Adrenal gland (tissue), 19 donors: ENCODE measurements at places on chromosomes 4 and X. TPM values are rescaled to one million over a fixed set of nuclear protein-coding genes. Genes with fewer than 3 reads are reported as not detected.

DNA sequence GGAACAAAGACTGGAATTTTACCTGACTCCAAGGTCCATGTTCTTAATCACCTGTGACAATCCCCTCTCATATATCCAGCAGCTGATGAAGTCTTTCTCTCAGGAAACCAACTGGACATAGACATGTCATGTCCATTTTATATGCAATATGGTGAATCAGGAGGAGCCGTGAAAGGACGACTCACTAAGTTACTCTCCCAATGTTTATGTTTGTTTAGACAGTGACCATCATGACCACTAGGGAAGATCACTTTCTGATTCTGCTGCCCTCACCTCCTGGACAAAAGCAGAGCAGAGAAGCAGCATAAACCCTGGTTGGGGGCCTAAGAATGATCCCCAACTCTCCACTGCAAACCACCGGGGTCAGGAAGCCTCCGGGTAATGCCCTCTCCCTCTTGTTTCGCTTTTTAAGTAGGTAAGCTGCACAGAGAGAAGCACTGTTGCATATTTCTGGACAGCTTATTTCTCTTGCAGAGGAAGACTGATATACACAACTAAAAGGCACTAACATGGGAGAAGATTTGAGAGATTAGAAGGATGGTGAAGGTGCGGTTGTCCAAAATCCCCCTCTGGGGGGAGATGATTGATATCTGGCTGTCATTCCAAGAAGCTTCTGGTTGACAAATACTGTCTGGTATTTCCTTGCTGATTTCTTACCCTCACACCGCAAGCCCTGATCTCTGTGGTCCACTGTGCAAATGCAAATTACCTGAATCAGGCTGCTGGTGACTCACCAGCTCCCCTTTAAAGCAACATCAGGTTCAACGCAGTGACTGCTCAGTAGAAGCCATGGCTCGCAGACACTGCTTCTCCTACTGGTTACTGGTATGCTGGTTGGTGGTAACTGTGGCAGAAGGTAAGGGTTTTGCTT is at the start of gene ODAPH:
Gene ODAPH (plus strand): TSS at position 773 of the 871 bp plus-strand sequence. CDS start 17 bp downstream, at position 790.
- DNase-seq: no peak

DNA sequence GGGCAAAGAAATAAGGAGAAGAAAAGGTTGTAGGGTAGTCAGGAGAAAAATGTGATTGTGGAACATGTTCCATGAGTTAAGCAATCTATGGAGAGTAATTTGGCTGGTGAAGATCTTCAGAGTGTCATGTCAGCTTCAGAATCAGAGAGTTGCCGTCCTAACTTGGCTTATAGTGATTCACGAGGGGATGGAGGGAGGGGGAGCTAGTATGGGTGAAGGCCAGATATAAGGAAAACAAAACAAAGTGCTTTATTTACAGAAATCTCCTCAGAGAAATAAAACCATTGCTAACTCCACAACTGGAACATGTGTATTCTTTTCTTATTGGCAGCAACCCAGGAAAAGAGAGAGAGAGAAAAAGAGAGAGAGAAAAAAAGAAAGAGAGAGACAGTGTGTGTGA is 256.5 kb upstream of the NRK start:
- no peak for DNase-seq

GRCh38 chr4:113222471-113222870 is 173.0 kb downstream of the ANK2 start:
- no peak for DNase-seq

- peak; percentile 26 for DNase-seq
Measured at GRCh38 chr4:88897180-88897579, 159.8 kb downstream of the FAM13A start.

DNA sequence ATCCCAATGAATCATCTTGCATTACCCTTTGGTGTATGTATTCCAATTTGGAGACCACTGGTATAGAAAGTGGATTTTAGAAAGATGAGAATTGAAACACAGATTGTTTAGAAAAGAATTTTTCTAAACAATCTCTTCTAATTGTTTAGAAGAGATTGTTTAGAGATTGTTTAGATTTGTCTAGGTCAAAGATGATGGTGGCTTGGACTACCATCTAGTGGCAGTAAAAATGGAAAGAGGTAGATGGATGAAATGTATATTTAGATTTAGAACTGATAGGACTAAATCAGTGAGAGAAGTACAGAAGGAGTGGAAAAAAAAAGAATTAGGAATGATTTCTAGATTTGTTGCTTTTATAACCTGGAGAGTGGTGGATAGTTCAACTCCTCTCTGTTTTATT is 70.6 kb downstream of the ARSJ start:
- no peak for DNase-seq

DNA sequence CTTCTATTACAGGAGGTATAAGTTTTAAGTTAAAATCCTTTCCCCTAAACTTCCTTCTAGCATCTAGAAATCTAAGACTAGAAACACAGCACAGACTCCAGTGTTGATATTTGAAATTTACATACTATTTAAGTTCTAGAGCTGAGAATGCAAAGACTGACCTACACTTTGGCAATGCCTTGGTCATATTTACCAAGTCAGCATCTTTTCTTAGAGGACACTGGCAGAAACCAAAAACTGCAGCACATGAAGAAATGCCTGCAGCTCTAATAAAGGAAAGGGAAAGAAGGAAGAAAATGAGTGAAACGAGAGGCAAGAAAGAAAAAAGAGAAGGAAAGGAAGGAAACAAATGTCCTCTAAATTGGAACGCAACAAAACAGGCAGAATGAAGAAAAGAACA is 443.7 kb upstream of the RASGEF1B start:
- DNase-seq: no peak

- DNase-seq: no peak
Measured at GRCh38 chr4:173498771-173499170, 31.3 kb downstream of the HAND2 start.

GRCh38 chrX:133359466-133359865 is 55.8 kb downstream of the GPC4 start:
- no peak for DNase-seq

- DNase-seq: no peak
Measured at GRCh38 chr4:94827481-94828110, 69.8 kb downstream of the BMPR1B start.

CACNA1F gene
- total RNA-seq: 0.18 TPM

GRCh38 chrX:13750812-13751211 is 16.3 kb downstream of the OFD1 start:
- no peak for DNase-seq

GRCh38 chrX:106039920-106040319 is 1.4 kb upstream of the SERPINA7 start:
- peak; percentile 49 for DNase-seq

DNA sequence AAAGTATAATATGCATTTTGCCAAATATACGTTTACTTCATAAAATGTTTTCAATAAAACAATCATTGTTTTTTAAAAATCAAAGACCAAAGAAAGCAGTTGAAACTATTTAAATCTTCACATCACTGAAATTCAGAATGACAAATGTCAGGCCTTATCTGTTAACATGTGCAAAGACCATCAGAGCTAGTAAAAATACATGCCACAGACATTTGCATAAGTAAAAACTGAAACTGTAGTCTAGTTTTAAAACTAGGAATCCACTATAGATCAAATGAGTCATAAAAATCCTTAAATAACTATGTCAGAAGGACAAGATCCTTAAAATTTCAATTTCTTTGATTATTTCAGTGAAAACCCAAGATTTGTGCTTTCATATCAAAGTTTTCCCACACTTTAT is 24.8 kb downstream of the KLHL15 start:
- no peak for DNase-seq

CXorf65 gene
- total RNA-seq: not detected

DNA sequence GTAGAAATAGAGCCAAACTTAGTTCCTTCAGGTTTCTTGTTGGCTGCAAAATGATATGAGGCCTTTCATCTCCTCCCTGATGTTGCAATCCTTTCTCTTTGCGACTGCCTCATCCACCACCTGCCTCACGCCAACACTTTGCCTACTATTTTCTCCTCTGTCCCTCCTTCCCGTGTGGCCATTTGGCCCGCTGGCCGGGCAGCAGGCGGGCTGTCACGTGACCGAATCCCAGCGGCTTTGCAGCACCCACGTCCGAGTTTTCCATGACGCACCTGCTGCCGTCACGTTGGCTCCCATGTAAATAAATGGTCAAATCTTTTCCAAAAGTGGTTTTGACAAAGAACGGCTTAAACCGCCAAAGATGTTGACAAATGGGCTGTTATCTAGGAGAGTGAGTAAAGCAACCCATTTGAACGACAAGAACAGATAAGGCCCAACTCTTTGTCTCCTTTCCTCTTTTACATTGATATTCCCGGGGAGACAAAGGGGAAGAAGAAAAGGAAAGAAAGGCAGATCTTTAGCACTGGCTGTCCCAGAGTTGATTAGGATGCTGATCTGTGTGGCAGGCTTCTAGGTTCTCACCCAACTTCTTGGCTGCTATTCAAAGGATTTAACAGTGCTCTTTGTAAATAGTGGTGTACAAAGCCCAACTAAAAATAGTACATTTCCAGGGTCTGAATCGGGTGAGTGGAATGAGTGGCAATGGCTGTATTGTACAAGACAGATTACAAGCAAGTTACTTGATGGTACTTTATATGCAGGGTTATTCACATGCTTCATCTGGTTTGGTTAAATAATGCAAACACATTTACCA is 174.2 kb upstream of the JADE1 start:
- no peak for DNase-seq

- no peak for DNase-seq
Measured at GRCh38 chr4:153403726-153404125, 59.2 kb downstream of the MND1 start.

- no peak for DNase-seq
Measured at GRCh38 chr4:188822698-188823097, 683.5 kb downstream of the TRIML1 start.

- no peak for DNase-seq
Measured at GRCh38 chrX:43188296-43188695, 410.3 kb upstream of the PPP1R2C start.

DNA sequence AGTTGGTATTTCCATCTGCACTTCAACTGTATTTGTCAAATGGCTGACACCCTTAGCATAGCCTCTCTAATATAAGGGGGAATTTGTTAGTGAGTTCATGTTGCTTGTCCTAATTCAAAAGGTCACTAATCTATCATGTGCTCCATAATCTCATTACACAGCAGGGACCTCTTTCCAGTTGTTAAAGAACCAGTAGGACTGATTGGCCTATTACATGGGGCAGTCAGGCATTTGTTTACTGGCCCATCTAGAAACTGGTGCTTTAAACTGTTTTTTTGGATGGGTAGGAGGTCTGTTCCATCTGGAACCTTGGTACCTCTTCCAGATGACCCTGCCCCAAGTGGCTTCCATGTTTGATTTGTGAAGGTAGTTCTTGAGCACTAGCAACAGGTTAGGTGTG is 11.4 kb downstream of the ANK2 start:
- no peak for DNase-seq

GRCh38 chr4:61205066-61205465 is 4.9 kb downstream of the ADGRL3 start:
- DNase-seq: no peak

ANXA3 gene
- total RNA-seq: 5.4 TPM

SYN1 gene
- total RNA-seq: 0.12 TPM

DNA sequence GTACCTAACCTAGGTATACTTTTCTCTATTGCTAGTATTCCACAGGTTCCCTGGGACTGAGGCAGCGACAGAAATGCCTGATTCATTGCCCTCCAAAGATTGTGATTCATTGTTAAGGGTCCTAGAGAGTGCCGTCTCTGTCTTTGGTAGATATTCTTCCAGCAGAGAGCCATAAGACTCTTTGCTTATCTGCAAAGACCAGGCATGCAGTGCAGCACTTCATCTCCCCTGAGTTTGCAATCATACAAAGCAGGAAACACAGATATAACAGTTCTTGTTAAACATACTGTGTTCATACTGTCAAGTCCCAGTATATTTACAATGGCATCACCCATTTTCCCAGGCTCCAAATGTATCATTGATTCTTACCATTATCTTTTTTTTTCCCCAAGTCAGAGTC is 47.7 kb downstream of the KLF8 start:
- DNase-seq: no peak

GRCh38 chrX:94400488-94400887 is 726.5 kb downstream of the FAM133A start:
- DNase-seq: no peak

DNA sequence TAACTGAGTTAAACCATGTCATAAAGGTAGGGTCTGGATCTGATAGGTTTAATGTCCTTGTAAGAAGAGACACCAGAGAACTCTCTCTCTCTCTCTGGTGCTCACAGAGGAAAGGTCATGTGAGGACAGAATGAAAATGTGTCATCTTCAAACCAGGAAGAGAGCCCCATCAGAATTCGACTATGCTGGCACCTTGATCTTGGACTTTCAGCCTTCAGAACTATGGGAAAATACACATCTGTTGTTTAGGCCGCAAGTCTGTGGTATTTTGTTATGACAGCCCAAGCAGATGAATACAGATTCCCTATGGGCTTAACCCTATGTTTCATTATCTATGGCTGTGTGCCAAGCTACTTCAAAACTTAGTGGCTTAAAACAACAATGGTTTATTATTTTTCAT is 105.5 kb upstream of the DDIT4L start:
- no peak for DNase-seq

ERAS gene
- not detected for total RNA-seq

SORCS2 gene
- total RNA-seq: 1.3 TPM

DNA sequence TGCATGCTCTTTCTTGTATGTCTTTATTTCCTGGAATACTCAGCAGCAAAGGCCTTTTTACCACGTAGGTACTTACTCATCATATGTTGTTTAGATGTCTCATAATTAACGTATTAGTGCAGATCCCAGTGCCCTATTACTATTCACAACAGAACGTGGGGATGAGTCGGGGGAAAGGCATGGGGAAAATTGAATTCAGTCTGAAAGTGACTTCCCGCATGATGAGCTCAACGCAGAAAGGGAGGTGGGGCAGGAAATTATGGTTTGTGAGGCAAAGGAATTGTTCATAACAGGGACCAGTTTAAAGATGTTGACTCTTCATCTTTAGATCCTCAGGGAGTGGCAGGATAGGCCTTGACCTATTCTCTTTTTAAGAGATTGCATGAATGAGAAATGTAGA is 2.0 kb upstream of the TMPRSS11D start:
- no peak for DNase-seq

MAP3K15 gene
- 65.3 TPM for total RNA-seq

DNA sequence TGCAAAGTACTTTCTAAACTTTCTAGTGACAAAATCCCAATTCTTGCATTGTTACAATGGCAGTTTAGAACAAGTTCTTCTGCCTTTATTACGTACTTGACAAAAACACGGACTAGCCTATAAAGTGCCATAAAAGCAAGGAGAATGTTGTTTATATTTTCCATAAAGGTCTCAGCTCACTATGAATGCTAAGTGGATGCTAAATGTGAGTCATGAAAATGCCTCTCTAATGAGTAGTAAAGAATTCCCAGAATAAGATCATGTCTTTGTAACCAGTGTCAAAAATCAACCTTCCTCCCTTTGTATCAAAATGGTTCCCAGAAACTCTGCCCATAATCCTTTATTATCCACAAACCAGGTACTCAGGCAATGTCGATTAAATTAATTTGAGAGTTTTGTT is 539.8 kb upstream of the SLIT2 start:
- no peak for DNase-seq

DNA sequence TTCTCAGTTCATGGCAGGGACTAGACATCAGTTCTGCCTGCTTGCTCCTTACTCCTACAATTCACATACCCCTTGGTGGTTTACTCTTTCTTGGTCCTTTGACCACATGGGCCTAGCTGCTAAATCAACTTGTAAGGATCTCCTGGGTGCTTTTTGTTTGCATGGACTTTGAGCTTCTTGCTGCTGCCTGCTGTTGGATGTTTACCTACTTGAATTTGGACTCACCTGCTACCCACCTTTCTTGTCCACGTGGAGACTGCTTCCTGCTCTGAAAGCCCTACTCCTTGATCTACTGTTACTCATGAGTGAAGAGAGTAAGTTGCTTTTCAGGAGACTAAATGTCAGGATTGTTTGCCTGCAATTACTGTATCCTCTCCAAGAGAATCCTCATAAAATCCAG is 15.2 kb upstream of the ARHGAP24 start:
- no peak for DNase-seq

IL21 gene
- not detected for total RNA-seq

RADX gene
- total RNA-seq: 2.5 TPM
